NCI-H226 (cell line): ENCODE measurements at places on chromosomes 13 and 19.

GRCh38 chr13:20891768-20892167 is 10.8 kb downstream of the XPO4 start:
- DNase-seq: no peak

GRCh38 chr19:49539192-49539952 is 11.6 kb downstream of the RCN3 start:
- DNase-seq: no peak

GRCh38 chr19:45473682-45474605 is 6.1 kb downstream of the FOSB start:
- no peak for DNase-seq

- DNase-seq: peak; percentile 40
Observed at GRCh38 chr19:14450168-14450874, 17.2 kb downstream of the PKN1 start.
